ENCODE measurements at places on chromosomes 5 and 9.

DNA sequence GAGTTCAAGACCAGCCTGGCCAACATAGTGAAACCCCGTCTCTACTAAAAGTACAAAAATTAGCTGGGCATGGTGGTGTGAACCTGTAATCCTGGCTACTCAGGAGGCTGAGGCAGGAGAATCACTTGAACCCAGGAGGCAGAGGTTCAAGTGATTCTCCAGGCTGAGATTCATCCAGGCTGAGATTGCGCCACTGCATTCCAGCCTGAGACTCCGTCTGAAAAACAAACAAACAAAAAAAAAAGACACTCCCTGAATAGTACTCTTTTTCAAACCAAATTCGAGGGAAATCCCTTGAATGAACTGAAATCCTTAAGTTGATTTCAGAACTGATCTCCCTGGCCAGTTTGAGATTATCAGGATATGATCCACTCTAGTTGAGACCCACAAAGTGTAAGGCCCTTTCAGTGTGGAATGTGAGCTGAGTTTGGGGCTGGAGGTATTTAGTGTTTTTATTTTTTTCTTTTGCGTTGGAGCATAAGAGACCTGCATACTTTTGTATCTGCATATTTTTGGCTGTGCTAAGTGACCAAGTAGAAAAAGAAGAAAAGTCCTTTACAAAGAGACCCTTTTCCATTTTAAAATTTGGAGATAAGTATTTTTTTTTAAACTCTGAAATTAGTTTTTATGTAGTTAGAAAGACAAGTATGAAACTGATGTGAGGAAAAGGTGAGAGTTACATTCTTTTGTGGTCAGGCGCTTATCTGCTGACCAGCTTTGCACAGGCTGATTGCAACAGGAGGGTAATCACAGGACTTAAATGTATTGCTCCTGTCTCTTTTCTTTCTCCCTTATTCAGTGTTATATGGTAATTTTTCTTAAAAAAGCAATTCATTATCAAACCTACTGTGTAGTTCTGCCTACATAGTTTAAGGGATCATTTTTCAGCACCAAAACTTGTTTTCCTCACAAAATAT is 42.9 kb downstream of the TMEFF1 start:
- DNase-seq, result no peak
- H3K4me1 ChIP-seq, result no peaks in the 10 kb centered on the region
- no peak overlapping the region for H3K27ac ChIP-seq
- H3K4me3 ChIP-seq, result no peak overlapping the region
- no peaks in the 10 kb centered on the region for H3K27me3 ChIP-seq

DNA sequence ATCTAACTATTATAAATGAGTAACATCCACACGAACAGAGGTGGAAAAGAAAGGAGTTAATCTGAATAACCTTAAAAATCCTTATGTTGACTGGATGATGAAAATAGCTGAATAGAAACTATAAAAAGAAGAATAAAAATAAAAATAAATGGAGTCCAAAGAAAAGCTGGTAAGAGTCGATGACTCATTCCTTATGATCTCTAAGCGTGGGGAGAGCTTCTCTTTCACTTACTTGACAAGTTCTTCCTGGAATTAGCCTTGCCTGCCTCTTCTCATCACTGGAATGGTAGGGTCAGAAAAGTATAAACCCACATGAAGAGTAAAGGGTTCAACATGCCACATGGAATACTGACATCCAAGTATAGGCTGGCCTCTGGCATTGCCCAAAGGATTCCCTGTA is 477.0 kb upstream of the RGMB start:
- no peaks in the 10 kb centered on the region for H3K27me3 ChIP-seq
- no peak overlapping the region for H3K27ac ChIP-seq
- H3K4me3 ChIP-seq, result no peak overlapping the region
- H3K36me3 ChIP-seq, result no peaks in the 10 kb centered on the region
- no peak for DNase-seq
- no peaks in the 10 kb centered on the region for H3K4me1 ChIP-seq

DNA sequence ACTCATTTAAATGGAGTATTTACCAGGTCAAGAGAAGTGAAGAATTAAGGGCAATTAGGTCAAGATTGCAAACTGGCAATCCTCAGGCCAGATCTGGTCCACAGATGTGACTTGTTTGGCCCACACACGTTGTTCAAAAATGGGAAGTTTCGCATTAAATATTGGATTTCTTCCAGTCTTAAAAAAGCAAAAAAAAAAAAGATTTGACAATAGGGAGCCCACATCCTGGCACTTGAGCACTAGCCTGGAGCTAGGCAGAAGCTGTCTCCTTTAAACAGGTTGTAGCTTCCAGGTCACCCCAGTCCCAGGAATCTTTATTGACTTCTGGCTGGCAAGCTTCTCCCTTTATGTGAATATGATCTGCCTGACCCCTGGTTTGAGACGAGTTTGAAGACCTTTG is 520.4 kb downstream of the RAB3C start:
- no peak overlapping the region for H3K27ac ChIP-seq
- no peaks in the 10 kb centered on the region for H3K4me1 ChIP-seq
- no peaks in the 10 kb centered on the region for H3K36me3 ChIP-seq
- H3K4me3 ChIP-seq, result no peak overlapping the region
- no peaks in the 10 kb centered on the region for H3K27me3 ChIP-seq

- H3K4me1 ChIP-seq, result no peaks in the 10 kb centered on the region
- DNase-seq, result no peak
- H3K27ac ChIP-seq, result no peak overlapping the region
- H3K4me3 ChIP-seq, result no peak overlapping the region
These were observed 100.7 kb upstream of the IRX4 start for GRCh38 chr5:1983401-1983800.

DNA sequence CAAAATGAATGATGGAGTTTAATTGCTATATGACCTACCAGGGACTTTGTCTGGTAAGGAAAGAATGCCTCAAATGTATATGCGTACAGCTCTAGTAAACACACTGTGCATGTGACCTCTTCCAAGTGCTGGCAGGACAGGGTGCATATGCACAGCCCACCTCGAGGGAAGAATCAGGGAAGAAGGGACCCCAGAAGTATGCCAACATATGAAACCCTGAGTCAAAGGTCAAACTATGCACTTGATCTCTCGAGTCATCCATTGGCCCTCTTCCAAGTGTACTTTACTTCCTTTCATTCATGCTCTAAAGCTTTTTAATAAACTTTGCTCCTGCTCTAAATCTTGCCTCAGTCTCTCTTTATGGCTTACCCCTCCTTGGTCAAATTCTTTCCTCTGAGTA is 804.6 kb upstream of the COX7C start:
- DNase-seq, result no peak
- H3K4me1 ChIP-seq, result no peaks in the 10 kb centered on the region
- no peaks in the 10 kb centered on the region for H3K36me3 ChIP-seq
- no peak overlapping the region for H3K4me3 ChIP-seq

- H3K4me1 ChIP-seq, result no peaks in the 10 kb centered on the region
- H3K36me3 ChIP-seq, result no peaks in the 10 kb centered on the region
- no peaks in the 10 kb centered on the region for H3K27me3 ChIP-seq
- DNase-seq, result no peak
These were observed 52.5 kb upstream of the SEMA6A start for GRCh38 chr5:116626945-116627679.

- H3K36me3 ChIP-seq, result no peaks in the 10 kb centered on the region
- no peaks in the 10 kb centered on the region for H3K4me1 ChIP-seq
- no peak for DNase-seq
- H3K4me3 ChIP-seq, result no peak overlapping the region
These were observed 1506.8 kb upstream of the WWC1 start for GRCh38 chr5:166784545-166785078.

- H3K4me3 ChIP-seq, result no peak overlapping the region
- no peaks in the 10 kb centered on the region for H3K27me3 ChIP-seq
- no peaks in the 10 kb centered on the region for H3K4me1 ChIP-seq
- no peak for DNase-seq
- H3K27ac ChIP-seq, result no peak overlapping the region
- H3K36me3 ChIP-seq, result no peaks in the 10 kb centered on the region
These were observed 82.4 kb upstream of the ADRA1B start for GRCh38 chr5:159833846-159834245.

- H3K27ac ChIP-seq, result no peak overlapping the region
- H3K27me3 ChIP-seq, result no peaks in the 10 kb centered on the region
- no peaks in the 10 kb centered on the region for H3K4me1 ChIP-seq
These were observed 144.3 kb upstream of the PRLR start for GRCh38 chr5:35374584-35374983.

Measured in breast epithelium (tissue), 4 donors.